Naive thymus-derived CD8-positive, alpha-beta T cell (primary cell): ENCODE measurements at places on chromosomes 7 and 10. TPM values are rescaled to one million over a fixed set of nuclear protein-coding genes. Genes with fewer than 3 reads are reported as not detected.

PRKAG2 gene
- total RNA-seq: 63.5 TPM

PRLHR gene
- not detected for total RNA-seq

SLC13A1 gene
- total RNA-seq: not detected

MRLN gene
- total RNA-seq: not detected

PAPOLB gene
- total RNA-seq: not detected

CADPS2 gene
- total RNA-seq: not detected

MMP21 gene
- 0.18 TPM for total RNA-seq

LHFPL3 gene
- not detected for total RNA-seq

DCLRE1A gene
- 4.3 TPM for total RNA-seq

SPDYE8 gene
- not detected for total RNA-seq

TAS2R5 gene
- total RNA-seq: 3.6 TPM

SKIDA1 gene
- not detected for total RNA-seq

ACTA2 gene
- total RNA-seq: 1.4 TPM

SLC29A3 gene
- 10.4 TPM for total RNA-seq

ITIH5 gene
- not detected for total RNA-seq

SUN3 gene
- not detected for total RNA-seq

HOGA1 gene
- total RNA-seq: not detected

TUBB8 gene
- total RNA-seq: not detected

ADRB1 gene
- not detected for total RNA-seq

EBF3 gene
- not detected for total RNA-seq

TRPV6 gene
- total RNA-seq: not detected

SPDYE16 gene
- total RNA-seq: 0.26 TPM

TMEM196 gene
- not detected for total RNA-seq

PTN gene
- not detected for total RNA-seq

ZFYVE27 gene
- total RNA-seq: 64.4 TPM

ACADSB gene
- 46.8 TPM for total RNA-seq

AP1S1 gene
- total RNA-seq: 8.0 TPM

PPP1R3C gene
- not detected for total RNA-seq

SEMA3D gene
- total RNA-seq: not detected

DPYSL4 gene
- 1.2 TPM for total RNA-seq

GDF2 gene
- total RNA-seq: not detected

RNLS gene
- 3.1 TPM for total RNA-seq

IRF5 gene
- total RNA-seq: 2.3 TPM
